ENCODE measurements at places on chromosomes 2 and 18.

DNA sequence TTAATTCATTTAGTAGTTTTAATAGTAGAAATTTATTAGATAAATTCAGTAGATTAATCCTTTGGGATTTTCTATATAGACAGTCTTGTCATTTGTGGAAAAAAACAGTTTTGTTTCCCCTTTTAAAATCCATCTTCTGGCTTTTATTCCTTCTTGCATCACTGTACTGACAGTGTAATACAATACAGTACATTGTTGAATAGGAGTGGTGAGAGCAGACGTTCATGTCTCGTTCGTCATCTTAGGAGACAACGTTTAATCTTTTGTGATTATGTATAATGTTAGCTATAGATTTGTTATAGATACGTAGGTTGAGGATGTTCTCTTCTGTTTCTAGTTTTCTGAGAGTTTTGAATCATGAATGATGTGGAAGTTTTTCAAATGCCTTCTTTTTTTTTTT is 61.8 kb downstream of the NCOA1 start:
- DNase-seq: no peak

GRCh38 chr2:43491065-43491639 is 104.7 kb downstream of the THADA start:
- DNase-seq: no peak

DNA sequence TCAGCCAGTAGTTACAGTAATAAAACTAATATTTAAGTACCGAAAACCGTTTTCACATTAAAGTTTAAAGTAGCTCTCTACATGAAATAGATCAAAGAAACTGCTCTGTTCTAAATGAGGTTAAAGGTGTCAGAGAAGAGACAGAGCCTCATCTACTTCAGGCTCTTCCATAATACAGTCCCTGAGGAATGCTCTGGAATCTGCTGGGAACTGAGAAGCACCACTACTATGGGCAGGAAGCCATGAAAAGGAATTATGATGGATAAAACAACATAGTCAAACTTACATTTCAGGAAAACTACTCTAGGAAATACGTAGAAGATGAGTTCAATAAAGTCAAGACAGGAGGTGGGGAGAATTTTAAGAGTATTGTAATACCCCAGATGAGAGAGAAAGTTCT is 60.0 kb downstream of the ROCK1 start:
- DNase-seq: no peak

DNA sequence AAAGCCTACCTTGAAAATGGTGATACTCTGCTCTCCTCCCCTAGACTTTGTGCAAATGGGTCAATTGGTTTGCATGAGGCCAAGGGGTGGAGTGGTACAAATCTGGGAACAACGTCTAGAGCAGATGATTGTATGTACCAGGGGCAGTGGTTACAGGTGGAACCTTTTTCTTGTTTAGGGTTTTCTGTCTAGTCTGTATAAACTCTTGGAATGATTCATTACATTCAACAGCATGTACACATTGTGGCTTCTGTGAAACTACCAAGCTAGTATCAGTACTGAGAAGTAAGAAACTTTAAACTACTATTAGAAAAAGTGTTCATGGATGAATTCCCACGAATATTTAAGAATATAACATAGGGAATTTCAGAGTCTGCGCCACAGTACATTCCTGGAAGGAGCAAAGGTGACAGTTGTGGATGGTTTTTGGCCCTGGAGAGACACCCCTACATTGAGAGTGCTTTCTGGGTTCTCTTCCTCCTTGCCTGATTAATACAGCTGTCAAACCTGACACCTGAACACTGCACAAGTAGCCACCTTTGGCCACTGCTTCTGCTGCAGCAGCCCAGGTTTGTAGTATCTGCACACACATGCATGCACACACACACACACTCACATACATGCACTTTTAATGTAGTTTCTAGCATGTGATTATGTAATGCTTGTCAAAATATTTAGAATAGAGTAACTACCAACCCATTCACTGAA is 30.0 kb downstream of the CFAP221 start:
- DNase-seq: no peak

- no peak for DNase-seq
Measured at GRCh38 chr2:88329815-88330603, 122.5 kb downstream of the FOXI3 start.

- no peak for DNase-seq
Measured at GRCh38 chr2:74566076-74566753, 11.7 kb downstream of the DOK1 start.

- no peak for DNase-seq
Measured at GRCh38 chr18:50839341-50839740, 19.5 kb upstream of the MRO start.

GRCh38 chr2:33001823-33002222 is 55.1 kb downstream of the LTBP1 start:
- DNase-seq: no peak

GRCh38 chr18:8952174-8952573 is 150.3 kb upstream of the NDUFV2 start:
- no peak for DNase-seq

DNA sequence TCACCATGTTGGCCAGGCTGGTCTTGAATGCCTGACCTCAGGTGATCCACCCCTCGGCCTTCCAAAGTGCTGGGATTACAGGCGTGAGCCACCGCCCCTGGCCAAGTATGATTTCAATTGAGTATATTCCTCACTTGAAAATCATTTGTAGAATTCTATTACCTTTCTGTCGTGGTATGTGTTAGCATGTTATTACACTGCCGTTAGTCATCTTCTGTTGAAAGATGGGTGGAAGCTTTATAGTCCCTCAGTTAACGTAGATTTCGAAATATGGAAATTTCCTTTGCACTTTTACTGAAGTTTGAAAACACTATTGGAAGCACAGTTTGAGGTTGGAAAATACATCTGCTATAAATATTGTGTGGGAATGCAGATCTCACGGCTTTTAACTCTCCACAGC is 14.7 kb downstream of the NIFK start:
- DNase-seq: no peak

DNA sequence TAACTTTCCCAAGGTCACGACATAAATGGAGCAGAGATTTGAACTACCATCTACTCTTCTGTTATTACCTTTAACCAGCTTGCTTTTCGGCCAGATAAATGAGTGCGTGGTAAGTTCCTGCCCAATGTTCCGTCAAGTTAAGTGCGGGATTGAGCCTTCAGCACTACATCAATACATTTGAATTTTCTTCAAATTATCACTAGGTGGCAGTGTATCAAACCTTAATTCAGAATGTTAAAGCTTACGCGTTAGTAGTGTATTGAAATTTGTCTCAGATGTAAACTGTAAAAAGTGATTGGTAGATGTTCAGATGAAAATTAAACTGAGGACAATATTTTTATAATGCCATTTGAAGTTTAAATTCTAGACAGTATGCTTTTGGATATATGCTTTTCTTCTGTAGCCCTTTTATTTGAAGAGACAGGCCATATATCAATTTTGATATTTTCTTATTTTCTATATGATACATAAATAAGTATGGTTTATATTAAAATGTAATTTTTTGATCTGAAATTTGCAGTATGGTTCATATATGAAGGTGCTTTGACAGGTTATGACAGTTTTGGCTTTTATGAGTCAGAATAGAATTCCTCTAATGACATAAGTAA is 681.3 kb downstream of the ADCYAP1 start:
- DNase-seq: no peak

DNA sequence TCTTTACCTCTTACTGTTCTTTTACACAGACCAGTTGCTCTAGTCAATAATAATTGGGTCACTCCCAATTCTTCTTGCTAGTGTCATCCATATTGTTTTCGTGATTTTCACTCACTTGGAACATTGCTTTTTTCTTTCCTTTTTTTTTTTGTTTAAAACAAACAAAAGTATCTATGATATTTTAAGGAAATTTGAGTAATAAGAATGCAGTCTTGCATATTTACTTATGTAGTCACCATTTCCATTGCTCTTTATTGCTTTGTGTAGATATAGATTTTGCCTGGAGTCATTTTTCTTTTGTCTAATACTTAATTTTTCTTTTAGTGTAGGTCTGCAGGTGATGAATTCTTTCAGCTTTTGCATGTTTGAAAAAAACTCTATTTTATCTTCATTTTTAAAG is 71.9 kb downstream of the WDR7 start:
- DNase-seq: no peak

DNA sequence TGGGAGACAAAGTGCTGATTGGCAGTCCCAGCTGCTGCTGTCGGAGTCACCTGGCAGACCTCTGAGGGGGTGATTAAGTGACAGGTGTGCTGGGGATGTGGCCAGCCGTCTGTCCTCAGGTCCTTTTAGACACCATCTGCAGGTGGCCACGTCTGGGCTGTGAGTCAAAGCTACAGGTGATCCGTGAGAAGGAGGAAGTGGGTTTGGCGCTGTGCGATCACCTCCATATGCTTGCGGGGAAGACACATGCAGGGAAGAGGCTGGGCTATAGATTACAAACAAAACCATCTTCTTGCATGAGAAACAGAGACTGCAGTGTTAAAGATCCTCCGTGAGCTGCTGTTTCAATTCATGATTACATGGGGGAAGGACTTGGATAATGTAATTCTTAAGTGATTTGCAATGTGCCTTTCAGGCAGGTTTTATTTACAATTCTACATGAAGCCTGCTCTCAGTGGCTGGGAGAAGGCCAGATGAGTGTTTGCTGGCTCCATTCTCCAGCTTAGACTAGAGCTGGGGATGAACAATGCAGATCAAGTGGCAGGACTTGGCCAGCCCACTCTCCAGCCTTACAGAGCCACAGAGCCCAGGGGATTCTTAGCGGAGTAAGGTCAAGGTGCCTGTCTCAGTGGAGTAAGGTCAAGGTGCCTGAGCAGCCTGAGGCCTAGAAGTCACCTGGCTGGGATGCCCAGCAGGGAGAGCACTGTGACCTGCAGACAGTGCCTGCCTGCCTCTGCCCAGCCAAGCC is 87.8 kb downstream of the LYPD1 start:
- DNase-seq: no peak

- no peak for DNase-seq
Measured at GRCh38 chr2:27800856-27801255, 29.3 kb downstream of the MRPL33 start.

DNA sequence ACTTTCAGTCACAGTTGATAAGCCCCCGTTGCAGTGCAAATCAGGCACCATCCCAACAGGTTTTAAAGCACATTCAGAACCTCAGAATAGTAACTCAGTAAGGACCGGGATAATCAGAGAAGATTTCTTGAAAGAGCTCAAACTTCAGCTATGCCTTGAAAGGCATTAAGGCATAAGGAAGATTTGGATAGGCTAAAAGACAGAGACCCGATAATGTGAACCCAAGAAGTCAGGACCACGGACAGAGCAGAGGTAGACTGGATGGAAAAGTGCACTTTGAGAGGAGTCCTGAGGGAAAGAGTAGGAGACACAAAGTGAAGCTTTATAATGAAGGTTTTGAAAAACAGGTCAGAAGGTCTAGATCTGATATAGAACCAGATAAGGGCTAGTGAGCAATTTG is 36.9 kb upstream of the KLF7 start:
- DNase-seq: no peak

DNA sequence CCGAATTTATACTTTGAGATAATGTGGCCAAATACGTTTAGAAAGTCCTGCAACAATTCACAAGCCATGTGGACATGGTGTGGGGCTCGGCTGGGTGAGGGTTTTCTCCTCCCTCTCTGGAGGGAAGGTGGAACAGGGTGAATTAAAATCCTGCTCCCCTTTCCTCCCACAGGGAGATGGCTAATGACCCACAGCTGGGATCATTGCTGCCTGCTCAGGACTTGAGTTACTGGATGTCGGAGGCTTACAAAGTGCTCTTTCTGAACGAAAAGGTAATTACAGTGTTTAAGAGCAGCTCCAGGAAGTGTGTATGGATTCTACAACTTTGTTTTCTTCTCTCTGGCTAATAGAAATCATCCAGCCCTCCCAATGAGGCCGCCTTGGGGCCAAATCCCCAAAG is 97.9 kb upstream of the ALKAL2 start:
- DNase-seq: no peak

DNA sequence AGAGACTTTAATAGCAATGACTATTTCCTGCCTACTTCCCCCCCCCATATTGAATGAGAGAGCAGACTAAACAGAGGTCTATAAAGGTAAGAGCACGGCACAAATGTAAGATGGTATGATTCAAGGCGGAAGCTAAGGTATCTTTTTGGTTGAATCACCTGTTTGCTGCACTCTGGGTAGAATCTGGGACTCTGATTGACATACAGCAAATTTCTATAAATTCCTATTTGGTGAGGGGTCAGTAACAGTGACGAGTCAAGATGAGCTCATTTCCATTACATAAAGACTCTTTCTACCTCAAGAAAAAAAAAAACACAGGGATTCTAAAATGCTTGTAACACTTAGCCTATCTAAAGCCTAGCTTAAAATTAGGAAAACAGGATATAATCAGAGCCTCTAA is 297.3 kb downstream of the TNS1 start:
- DNase-seq: no peak

- no peak for DNase-seq
Measured at GRCh38 chr2:174023591-174024523, 58.7 kb upstream of the SP3 start.

DNA sequence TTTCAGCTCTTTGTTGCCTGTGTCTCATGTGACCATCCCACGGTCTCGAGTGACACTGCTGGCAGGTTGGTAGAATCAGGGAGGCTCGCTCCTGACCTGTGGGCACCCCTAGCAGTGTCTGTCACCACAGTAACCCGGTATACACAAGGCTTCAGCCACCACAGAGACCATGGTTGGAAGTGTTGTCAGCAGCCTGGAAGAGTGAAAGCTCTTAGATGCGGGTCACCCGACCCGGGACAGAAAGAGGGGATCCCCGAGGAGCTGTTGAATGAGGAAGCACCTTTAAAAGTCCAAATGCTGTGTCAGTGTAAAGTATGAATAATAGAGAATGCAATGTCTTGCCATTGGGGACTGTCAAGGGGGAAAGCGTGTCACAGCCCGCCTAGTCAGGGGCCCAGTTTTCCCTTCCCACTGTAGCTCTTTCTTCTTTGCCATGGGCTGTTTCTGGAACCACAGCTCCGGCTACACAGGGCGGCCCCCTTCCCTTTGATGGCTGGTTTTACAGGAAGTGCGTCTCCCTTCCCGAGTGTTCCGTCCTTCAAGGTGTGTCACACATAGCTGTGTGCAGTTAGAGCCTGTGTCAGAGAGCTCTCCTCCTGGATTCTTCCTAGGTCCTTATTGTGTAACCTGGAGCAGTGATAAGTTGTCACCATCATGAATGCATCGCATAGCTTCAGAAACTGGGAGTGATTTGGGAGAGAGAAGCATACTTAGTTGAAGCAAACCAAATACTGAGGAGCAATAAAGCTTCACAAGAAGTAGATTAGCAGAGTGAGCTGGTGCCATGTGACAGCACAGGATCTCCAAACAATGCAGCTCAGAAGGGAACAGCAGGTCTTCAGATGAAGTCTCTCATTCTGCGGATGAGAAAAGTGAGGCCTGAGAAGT is 81.4 kb downstream of the MTCL1 start:
- no peak for DNase-seq

Measured in activated naive CD4-positive, alpha-beta T cell (primary cell).